ENCODE measurements at places on chromosomes 11 and 22.

- no peak for DNase-seq
Observed at GRCh38 chr11:47854667-47855066, 6.5 kb upstream of the NUP160 start.

DNA sequence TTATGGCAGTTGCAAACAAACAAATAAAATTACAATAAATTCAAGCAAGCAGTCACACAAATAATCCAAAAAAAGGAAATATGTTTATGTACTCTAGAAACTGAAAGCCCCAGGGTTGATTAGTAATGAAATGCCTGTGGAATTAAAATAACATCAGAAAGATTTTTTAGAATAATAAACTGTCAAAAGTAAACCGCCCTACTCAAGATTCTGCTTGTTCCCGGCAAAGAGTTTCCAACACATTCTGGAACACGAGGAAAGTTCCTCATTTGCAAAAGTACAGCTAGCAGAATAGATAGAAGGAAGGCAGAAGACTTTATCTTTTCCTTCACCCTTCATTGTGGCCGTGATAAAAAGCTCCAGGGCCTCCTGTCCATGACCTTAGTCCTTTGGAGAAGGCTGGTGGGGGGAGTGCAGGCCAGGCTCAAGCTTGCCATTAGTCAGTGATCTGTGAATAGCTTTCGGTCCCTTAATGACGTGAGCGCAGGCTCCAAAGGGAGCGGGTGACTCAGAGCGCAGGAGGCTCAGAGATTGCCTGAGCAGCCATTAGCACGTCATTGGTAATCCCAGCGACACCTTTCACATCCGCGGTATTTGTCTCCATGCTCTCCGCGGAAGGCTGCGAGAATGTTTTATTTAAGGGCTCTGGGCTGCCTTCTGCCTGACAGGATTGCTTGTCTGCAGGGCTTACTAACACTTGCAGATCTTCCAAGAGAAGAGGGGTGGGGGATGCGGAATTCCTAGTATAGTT is 458.3 kb downstream of the METTL15 start:
- no peak for DNase-seq

DNA sequence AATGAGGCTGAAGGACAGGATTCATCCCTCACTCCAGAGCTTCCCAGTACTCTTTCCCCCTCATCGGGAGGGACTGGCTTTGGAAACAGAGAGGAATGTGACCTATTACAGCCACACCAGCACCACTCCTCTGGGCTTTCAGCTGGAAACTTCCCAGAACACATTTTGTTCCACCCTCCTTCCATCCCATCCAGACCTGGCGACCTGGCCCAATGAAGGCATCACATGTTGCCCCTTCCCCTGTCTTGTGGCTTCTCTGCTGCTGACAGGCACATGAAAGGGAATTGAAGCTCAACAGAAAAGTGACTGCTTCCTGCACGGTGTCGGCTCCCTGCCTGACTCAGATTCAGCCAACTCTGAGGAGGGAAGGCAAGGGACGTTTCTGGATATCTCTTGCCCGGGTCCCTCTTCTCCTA is 19.1 kb downstream of the IRAG1 start:
- DNase-seq = no peak

- DNase-seq = no peak
Observed at GRCh38 chr11:83681031-83681781, 395.0 kb upstream of the CCDC90B start.

GRCh38 chr11:15499674-15500073 is 385.0 kb downstream of the INSC start:
- no peak for DNase-seq

GRCh38 chr22:41184679-41185078 is 20.4 kb upstream of the L3MBTL2 start:
- DNase-seq = no peak

DNA sequence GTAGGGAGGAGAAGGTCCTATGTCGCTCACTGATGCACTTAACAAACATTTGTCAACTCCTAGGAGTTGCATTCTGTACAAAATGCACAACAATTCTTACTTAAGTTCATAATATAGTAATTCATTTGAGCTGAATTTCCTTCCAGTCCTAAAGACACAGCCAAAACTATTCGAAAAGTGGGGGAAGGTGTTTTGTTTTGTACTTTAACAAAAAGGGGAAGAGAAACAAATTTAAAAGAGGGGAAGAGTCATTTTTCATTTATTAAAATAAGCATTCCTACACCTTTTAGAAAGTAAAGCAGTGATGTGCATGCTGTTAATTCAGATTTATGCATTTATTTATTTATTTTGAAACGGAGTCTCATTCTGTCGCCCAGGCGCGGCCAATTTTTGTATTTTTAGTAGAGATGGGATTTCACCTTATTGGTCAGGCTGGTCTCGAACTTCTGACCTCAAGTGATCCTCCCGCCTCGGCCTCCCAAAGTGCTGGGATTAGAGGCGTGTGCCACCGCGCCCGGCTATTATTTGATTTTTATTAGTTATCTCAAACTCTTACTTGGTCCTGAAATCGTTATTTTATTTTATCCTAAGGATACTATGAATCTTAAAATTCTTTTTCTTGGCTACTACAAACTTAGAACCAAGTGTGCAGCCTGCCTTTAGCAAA is 1.1 kb upstream of the FANCF start:
- no peak for DNase-seq

DNA sequence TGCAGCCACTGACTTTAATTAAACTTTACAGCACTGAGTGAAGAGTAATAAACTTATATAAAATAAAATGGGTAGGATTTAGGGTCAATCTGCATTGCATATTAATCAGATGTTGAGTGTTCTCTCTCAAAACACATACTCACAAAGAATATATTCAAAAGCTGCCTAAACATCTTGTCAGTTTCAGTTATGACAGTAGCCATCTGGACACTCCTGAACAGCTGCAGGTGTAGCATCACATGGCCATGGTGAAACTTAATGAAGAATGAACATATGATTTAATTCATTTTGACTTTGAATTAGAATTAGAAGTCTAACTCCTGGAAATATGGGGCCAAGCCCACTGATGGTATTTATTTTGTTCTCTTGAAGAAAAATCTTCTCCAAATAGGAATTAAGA is 684.3 kb upstream of the RAG2 start:
- DNase-seq = no peak

- no peak for DNase-seq
Observed at GRCh38 chr22:36733271-36733670, 29.7 kb upstream of the CACNG2 start.

DNA sequence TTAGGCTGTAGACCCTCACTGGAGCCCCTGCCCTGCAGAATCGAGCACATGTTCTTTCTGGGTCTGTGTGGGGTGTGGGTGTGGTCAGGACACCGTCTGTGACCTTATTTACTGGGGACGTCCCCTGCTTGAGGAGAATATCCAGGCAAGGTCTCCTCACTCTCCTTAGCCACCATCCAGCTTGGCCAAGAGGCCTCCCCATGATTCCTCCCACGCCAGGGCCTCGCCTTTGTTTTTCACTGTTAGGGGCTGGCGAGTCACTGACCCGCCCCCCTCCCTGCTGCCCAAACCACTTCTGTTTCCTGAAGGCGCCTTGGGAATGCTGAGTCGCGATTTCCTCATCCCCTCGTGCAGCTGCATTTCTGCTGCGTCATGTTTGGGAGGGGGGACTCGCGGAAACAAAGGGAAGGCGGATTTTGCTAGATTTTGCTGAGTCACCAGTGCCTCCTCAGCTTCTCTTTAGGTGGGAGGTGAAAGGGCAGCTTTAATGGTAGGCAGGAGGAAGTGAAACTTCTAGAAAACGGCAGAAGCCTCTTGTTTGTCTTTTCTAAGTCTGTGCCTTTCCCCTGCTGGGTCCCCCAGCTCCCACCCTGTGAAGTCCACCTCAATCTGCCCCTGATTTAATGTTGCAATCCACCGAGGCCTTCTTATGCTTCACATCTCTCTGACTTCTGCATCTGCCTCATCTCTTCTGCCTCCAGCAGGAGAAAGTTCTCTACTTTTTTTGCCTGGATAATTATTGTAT is 4.0 kb upstream of the HMOX1 start:
- DNase-seq = peak; percentile 23

- no peak for DNase-seq
Observed at GRCh38 chr22:44822534-44822933, 70.2 kb downstream of the ARHGAP8 start.

DNA sequence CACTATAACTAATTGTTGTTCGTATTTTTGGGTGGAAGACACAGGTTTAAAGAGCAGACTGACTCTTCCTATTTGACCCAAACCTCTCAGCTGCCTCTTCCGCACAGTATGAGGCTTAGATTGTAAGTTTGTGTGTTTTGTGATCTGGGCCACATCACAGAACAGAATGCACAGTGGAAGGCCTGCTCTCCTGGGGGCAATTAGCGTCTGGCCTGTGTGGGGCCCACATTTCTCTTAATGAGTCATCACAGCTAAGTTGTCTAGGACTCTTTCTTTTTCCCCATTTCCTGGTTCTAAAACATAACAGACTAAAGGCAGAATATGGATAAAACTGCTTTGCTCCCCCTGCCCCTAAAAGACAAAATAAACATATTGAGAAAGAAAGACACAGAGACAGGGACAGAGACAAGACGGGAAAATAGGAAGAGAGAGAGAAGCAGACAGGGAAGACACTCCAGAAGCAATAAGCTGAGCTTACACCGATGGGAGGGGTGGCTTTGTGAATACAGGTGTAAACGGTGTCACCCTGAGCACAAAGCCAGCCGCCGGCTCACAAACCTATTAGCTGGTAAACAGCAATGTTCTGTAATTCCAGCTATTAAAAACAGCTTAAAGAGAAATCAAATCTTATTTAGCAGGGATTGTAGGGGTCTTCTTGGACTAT is 127.4 kb upstream of the OPCML start:
- peak; percentile 35 for DNase-seq

GRCh38 chr11:26142891-26143290 is 189.0 kb upstream of the ANO3 start:
- DNase-seq = no peak

DNA sequence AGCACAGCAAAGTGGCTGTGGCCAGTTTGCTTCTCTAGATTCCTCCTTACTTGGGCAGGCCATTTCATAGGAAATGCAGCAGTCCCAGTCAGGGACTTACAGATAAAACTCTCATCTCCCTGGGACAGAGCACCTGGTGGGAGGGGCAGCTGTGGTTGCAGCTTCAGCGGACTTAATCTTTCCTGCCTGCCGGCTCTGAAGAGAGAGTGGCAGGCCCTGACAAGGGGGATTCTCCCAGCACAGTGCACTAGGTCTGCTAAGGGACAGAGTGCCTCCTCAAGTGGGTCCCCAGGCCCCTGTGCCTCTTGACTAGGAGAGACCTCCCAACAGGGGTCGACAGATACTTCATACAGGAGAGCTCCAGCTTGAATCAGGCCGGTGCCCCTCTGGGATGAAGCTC is 1649.1 kb downstream of the LRRC4C start:
- DNase-seq = no peak

DNA sequence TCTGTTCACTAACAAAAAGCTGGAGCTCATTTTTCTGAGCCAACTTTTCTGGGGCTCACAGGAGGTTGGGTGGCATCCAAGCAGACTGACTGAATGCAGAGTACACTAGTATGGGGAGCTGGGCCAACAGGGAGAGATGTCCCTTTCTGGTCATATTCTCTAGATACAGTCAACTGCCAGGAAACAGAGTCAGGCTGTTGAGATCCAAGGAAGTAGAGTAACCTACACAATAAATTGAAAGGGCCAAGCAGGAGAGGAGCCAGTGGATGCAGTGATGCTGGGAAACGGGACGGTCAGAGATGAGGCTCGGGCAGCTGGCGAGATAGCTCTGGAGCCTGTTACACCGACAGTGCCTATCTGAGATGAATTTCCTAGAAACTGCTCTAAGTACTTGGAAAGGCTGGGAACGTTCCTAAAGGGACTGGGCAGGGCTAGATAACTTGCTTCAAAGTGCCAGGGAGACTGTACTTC is 71.1 kb downstream of the LARGE2 start:
- no peak for DNase-seq

All from NCI-H1092 (cell line).